ENCODE measurements at places on chromosomes 5 and 9.

DNA sequence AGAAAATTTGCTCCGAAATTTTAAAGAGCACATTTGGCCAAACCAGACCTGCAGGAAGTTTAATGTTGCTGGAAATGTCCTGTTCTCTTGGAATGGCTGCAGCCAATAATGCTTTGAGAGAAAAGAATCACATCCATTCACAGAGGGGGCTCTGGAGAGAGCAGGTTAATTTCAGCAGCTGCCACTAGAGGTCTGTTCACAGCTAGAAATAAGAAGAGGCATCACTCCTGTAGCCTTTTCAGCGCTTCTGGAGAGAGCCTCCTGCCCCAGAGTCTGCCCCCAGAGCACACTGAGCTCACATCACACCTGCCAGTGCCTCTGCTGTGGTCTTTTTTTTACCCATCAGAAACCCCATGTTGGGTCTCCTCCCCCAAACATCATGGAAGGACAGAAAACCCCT is 124.8 kb upstream of the RAD23B start:
- DNase-seq = no peak

DNA sequence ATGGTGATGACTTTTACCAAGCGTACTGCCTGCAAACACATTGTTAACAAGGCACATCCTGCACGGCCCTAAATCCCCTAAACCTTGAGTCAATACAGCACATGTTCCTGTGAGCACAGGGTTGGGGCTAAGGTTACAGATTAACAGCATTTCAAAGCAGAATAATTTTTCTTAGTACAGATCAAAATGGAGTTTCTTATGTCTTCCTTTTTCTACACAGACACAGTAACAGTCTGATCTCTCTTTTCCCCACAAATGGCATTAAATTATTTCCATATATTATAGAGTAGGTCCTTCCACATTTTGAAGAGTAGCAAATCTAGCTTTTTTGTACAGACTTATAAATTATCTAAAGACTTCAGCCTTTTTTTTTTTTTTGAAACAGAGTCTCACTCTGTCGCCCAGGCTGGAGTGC is 1.6 kb upstream of the TMEM141 start:
- DNase-seq = no peak

DNA sequence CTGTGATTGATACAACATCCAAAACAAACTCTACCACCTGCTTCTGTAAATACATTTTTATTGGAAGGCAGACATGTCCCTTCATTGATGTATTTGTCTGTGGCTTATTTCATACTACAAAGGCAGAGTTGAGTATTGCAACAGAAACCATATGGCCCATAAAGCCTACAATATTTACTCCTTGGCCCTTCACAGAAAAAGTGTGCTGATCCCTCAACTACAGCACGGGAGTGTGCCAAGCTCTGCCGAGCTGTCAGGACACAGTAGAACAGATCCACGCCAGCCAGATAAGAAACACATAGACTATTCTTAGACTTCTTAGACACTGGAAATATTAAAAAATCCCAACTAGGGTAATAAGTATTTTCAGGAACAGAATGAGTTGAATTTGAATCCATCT is 13.2 kb downstream of the TICAM2 start:
- no peak for DNase-seq

DNA sequence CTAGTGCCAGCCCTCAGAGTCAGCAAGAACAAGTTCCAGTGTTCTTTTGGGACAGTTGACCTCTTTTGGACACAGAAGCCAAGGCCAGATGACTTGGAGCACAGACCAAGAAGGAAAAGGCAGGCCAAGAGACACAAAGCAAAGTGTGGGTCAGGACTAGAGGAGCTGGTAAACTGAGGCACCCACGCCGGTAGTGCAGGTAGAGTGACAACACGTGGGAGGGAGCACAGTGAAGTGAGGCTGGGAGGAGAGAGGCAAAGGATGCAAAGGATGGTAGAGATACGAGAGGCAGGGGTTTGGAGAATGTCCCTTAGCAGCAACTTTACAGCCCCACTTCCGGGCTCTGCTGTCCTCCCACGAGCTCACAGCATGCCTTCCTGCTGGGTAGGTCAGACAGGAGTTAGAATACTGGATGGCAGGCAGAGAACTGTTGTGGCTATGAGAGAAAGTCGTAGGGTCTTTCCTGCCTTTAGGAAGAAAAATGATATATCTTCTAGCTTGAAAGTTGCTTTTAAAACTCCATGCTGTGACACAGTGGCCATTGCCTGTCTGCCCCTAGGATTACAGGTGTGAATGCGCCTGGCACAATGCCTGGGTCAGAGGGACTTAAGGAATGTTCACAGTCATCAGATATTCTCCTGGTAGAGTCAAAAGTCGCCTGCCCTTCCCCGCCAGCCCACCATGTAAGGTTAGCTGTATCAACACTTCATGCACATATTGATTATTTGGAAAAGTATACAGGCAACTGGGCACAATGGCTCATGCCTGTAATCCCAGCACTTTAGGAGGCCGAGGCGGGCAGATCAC is 97.9 kb downstream of the PDE8B start:
- no peak for DNase-seq

DNA sequence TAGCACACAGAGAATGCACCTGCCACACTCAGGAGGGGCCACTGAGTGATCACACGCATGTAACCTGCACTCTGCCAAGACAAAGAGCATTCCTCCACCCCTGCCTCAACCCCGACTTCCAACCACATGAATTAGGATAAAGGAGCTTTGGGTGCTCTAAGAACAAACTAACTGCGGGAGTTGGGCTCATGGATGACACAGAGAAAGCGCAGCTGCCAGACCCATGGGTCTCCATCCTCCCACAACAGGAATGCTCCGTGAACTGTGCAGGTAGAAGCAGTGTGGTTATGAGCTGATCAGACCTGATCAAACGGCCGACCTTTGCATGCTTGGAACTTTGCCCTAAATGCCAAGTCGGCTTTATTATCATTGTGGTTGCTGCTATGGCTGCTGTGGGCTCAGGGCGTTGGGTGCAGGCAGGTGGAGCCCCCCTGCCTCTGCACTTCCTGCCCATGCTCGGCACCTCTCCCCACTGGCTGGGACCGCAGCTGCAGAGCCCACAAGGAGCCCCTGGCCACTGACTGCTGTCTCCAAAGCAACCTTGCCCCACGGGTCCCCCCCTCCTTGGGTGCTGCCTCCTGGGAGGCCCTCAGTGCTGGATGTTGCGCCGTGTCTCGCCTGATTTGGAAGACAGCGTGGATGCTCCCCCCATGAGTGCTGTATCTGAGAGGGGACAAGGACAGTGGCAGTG is 2.6 kb upstream of the SLC6A3 start:
- no peak for DNase-seq

- no peak for DNase-seq
Observed at GRCh38 chr5:111762895-111763294, 5.9 kb upstream of the NREP start.

DNA sequence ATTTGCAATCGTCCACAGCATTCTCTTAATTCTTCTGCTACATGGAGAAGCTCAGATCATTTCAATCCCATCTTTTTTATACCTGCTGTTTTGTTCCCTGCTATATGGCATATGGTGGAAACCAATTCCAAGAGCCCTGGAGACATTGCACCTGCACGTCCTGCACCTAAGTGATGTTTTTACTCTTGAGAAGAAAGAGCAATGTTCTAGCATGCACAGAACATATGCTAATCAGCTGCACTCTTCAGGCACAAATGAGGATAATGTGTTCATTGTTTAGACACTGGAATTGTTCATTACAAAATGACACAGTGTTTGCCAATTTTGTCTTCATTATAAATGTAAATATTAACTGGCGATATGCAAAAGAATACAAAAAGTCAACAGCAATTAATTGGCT is 935.8 kb downstream of the TLE4 start:
- no peak for DNase-seq

DNA sequence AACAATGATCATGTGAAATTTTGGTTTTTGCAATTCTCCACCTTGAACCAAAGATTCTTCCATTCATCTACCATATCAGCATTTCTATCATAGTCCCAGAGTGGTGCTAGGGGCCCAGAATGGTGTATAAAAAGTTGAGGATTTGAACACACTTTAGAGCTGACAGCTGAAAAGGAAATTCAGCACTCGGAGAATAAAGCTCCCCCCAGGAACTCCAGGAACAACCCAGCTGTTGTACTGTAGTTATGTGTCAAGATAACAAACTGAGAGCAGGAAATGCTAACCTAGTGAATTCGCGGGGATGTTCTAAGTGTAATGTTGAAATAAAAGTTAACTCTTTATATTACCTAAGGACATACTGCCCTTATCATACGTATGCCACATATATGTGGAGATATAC is 216.7 kb downstream of the NFIB start:
- no peak for DNase-seq

Data from stimulated activated CD4-positive, alpha-beta T cell treated with anti-CD3 and anti-CD28 coated beads, TNF-alpha, amount 100 ng/mL, for 1 hour (primary cell).